Spinal cord (tissue), 10 donors: ENCODE measurements at places on chromosomes 5 and 9. TPM values are rescaled to one million over a fixed set of nuclear protein-coding genes. Genes with fewer than 3 reads are reported as not detected.

The TRPM3 gene
- polyA plus RNA-seq, result 18.1 TPM

The SLC34A3 gene
- polyA plus RNA-seq, result 0.95 TPM

The SLC31A1 gene
- 19.5 TPM for polyA plus RNA-seq

The PCSK5 gene
- polyA plus RNA-seq, result 8.8 TPM

The CCDC171 gene
- polyA plus RNA-seq, result 10.7 TPM

The ERMP1 gene
- polyA plus RNA-seq, result 18.1 TPM

The PCDHB15 gene
- polyA plus RNA-seq, result 12.3 TPM

The LRRC8A gene
- polyA plus RNA-seq, result 53.9 TPM

The ADRB2 gene
- 2.9 TPM for polyA plus RNA-seq

The PCDHGA5 gene
- polyA plus RNA-seq, result 15.5 TPM

The C5orf58 gene
- polyA plus RNA-seq, result 1.8 TPM

The DPYSL3 gene
- polyA plus RNA-seq, result 523 TPM

The LHX2 gene
- 1.00 TPM for polyA plus RNA-seq
